DMS79 (cell line): ENCODE measurements at places on chromosomes 6 and 20.

GRCh38 chr6:102381203-102381602 is 987.7 kb downstream of the GRIK2 start:
- DNase-seq, result no peak

GRCh38 chr6:75563032-75563431 is 38.6 kb upstream of the SENP6 start:
- no peak for DNase-seq

GRCh38 chr20:47574616-47575364 is 73.1 kb downstream of the NCOA3 start:
- no peak for DNase-seq

DNA sequence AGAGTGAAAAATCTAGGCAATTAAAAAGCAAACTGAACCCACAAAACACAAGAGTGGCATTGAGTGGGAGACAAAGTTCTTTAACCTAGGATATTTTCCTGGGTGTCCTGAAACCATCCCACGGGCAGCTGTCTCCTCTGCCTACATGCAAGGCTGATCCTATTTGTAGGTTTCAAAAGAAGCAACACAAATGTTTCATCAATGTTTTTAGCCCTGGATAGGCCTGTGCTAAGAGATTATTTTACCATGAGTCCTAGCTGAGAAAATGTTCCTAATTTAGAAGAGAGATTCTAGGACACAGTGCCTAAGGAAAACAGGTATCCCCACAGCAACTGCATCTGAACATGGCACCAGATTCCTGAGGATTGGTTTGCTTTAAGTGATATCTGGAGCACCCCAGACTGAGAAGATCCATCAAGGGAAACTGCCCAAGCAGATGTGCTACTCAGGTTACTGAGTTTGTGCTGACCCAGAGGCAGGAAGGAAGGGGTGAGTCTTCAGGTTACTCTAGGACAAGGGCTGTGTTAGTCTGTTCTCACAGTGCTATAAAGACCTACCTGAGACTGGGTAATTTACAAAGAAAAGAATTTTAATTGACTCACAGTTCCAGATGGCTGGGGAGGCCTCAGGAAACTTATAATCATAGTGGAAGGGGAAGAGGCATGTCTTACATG is 111.6 kb upstream of the UST start:
- DNase-seq, result no peak

GRCh38 chr6:44128020-44128917 is 915 bp downstream of the TMEM63B start:
- no peak for DNase-seq

DNA sequence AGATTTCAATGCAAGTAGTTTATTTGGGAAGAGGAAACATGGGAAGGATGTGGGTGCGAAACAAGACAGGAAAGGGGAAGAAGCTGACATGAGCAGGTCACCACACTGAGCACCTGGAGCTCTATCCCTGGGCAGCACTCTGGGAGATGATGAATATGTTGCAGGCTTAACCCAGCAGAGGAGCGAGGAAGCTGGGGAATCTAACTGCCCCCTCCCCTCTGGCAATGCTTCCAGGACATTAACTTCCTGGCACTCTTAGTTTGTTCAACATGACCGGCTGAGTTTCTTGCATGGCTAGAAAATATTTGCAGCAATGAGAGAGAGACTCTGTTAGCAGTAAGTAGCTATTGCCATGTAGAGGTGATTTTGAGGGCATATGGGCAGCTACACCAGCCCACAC is 4.9 kb upstream of the ADA start:
- DNase-seq, result no peak

GRCh38 chr6:99364026-99364425 is 14.6 kb upstream of the FAXC start:
- no peak for DNase-seq

DNA sequence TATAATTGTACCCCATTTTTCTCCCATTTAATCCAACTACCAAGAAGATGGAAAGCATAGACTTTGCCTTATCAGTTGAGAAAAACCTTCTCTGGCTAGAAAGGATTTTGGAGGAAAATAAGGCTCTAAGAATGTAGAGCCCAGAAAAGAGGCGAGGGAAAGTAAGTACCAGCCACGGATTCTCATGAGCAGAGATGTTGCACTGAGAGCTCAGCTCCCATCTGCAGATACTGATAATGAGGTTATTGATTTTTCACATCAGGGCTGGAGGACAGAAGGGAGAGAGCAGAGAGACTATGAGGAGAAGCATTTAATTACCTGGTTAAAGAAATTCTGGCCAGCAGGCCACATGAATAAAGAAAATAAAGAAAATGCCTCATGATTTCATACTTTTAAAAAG is 104.4 kb upstream of the FAM184A start:
- no peak for DNase-seq

DNA sequence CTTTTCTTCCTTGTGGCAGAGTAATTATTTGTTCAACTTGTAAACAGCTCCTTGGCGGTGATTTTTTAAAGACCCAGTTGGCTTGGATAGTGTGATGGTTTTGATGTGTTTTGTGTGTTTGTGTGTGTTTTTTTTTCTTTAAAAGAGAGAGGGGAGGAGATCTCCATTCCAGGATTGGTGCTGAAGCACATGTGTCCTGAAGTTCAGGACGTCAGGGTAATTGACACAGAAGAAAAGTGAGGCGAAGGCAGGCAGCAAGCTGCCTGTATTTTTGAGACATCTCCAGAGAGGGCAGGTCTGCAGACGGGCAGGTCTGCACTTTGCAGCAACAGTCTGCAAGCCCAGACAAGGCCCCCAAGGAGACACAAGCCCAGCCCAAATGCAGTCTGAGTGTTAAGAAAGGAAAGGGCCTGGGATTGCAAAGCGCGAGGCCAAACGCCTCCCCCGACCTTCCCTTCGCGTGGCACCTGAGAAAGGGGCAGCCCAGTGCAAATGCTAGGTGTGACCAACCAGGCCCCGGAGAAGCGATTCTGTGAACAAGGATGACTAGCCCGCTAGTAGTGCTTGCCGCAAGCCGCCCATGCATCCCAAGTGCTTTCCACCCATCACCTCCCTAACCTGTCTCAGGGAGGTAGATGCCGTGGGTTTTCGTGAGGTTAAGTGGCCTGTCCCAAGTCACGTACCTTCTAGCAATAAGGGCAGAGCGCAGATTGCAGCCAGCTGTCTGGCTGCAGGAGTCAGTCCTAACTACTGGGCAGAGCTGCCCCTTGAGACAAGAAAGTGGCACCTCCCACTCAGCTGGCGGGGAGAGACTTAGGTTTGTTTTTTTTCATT is 230.5 kb downstream of the ZMYND8 start:
- no peak for DNase-seq

- DNase-seq, result no peak
These were observed 48.9 kb downstream of the RNASET2 start for GRCh38 chr6:166907373-166907841.

GRCh38 chr20:6384380-6384779 is 261.6 kb upstream of the FERMT1 start:
- no peak for DNase-seq

- DNase-seq, result no peak
These were observed 21.9 kb downstream of the SIRPD start for GRCh38 chr20:1535420-1536175.

GRCh38 chr6:134813146-134813545 is 136.8 kb downstream of the ALDH8A1 start:
- DNase-seq, result peak; percentile 36

DNA sequence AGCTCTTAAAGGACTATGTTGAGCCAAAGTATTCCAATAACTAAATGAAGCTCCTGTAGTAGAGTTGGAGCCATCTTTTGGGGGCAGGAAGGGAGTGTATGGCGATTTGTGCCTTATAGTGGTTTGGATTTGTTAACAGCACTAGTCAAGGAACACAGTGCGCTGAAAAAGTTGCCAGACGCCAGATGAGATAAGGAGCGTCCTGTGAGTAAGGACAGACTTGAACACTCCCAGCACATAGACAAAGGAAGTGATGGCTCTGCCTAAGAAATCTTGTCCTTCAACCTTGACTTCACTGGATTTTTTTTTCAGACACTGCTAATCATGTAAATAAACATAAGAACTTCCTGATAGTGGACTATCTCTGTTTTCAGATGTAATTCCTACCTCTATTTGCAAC is 136.9 kb downstream of the TRMT11 start:
- DNase-seq, result no peak

- no peak for DNase-seq
These were observed 446.8 kb upstream of the JARID2 start for GRCh38 chr6:14798996-14799588.

DNA sequence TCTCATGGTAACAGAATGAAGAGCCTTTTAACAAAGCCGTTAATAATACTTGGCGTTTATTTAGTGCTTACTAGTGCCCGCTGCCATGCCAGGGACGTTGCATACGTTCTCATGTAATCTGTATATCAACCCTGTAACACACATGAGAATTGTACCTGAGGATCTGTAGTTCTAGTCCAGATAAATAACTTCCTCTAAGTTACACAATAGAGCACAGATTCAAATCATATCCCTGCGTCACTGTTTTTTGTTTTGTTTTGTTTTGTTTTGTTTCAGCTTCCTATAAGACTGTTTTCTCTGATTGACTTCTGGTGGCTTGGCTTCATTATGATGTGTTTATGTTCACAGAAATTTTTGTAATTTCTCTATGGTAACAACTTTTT is 553 bp downstream of the ZSCAN16 start:
- DNase-seq, result no peak

GRCh38 chr20:10357061-10357708 is 76.8 kb downstream of the MKKS start:
- DNase-seq, result no peak

GRCh38 chr6:3592371-3592941 is 135.6 kb upstream of the SLC22A23 start:
- DNase-seq, result no peak

- DNase-seq, result no peak
These were observed 35.3 kb upstream of the CCND3 start for GRCh38 chr6:41976794-41977484.

- DNase-seq, result no peak
These were observed 72.2 kb downstream of the SENP6 start for GRCh38 chr6:75673884-75674283.
